ENCODE measurements at places on chromosomes 11 and 22.

DNA sequence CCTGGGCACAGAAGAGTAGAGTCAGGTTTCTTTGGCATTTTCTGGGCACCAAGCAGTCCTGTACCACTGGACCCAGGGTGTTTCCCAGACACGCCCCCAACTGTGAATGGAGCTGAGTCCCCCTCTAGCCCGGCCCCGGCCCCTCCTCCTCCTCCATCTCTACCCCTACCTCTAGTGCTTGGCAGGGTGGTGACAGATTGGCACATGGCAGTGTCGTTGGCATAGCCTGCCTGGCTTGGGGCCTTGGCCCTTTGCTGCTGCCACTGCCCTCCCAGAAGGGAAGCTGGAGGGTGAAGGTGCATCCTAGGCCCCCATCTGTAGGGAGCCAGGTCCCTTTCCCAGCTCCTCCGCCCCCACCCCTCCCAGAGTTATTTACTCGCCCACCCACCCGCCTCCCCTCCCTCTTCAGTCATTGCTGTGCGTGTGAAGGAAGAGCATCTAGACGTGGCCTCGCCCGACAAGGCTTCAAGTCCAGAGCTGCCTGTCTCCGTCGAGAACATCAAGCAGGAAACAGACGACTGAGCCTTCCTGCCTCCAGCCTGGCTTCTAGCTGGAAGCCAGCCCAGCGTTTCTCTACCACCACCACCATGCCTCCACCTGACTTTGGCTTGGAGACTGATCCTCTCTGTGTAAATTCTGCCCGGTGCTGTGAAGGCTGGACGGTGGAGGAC lies 10.9 kb downstream of the CHADL start:
- DNase-seq, result no peak

- no peak for DNase-seq
These were observed 415.7 kb downstream of the TENM4 start for GRCh38 chr11:79025097-79025496.

DNA sequence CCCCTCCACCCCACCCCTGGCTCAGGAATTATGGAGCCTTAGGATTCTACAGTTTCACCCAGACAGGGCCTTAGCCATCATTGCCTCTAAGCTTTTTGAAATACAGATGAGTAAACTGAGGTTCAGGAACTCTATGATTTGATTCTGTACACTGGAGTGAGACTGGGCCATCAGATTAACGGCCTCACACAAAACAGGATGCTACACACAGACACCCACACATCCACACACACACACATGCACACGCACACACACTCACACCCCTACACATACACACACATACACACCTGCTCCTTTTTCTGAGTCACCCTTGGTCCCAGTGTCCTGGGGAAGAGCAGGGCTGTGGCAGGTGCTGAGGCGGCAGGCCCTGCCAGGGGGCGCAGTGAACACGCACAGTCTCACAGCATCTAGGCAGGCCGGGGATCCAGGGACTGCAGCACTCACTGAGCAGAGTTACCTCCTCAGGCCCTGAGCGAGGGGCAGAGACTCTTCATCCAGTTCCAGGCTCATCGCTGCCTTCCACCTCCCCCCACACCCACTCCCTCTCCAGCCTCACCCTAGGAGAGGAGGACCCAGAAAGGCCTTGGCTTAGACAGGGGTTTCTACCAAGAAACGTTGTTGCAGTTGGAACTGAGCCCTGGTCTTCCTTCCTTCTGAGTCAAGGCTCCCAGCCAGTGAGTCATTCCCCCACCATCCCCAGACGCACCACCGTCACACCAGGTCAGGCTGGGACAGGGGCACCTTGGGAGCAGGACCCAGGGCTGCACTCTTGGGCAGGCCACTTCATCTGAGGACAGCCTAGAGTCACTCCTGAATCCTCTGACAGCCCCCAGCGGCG lies 89.8 kb upstream of the PARVA start:
- no peak for DNase-seq

DNA sequence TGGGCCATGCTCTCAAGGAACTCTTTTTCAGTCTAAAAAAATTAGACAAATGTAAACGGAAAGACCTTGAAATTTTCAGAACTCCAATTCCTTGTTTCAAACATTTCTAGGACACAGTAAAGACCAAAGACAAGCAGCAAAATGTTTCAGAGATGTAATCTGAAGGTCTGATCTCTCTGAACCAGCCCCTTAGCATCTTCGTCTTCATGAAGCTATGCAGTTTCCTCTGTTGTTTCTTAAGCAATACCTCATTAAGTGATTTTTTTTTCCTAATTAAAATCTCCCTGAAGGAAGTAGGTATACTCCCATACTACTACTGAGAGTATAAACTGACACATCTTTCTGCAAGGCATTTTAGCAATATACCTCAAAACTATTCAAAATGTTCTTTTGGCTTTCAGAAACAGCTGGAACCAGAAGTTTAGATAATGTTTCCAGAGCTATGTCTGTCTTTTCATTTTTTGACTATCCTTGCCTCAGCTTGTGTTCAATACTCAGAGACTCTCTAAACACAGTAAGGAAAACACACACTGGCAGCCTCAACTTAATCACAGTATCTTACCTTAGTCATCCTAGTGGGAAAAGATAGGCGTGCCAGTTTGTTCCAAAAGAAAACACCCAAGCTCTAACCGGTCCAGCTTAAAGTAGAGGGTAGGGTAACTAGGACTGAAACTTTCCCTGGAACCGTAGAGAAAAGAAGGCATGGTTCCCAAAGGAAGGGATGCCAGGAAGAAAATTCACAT lies 25.1 kb downstream of the SBF2 start:
- DNase-seq, result no peak

GRCh38 chr11:126317756-126318573 lies 14.1 kb downstream of the DCPS start:
- no peak for DNase-seq

GRCh38 chr11:32400196-32400595 lies 35.1 kb downstream of the WT1 start:
- no peak for DNase-seq

- DNase-seq, result no peak
These were observed 53.6 kb downstream of the TRMU start for GRCh38 chr22:46389081-46389480.

DNA sequence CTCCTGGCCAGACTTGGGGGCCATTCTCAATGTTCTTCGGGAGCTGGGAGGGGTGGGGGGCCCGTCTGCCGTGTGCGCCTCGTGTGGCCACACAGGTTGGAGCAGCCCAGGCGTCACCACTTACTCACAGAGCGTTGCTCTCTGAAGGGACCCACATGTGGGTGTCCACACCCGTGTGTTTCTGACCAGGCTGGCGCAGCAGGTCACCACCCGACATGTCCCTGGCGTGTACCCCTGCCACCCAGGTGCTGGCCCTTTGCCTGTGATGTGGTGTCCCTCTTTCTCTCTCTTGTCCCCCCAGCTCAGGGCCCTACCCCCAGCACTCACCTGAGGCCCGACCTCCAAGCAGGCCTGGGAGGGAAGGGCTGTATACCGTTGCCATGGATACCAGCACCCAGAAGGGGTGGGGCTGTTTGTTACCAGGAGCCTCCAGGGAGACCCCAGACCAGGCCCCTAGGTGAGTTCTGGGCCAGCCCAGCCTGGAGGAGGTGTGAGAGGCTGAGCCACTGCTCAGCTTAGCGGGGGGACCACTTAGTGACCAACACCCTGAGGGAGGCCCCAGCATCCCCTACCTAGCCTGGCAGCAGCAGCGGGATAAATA lies 1.4 kb downstream of the LMNTD2 start:
- no peak for DNase-seq

DNA sequence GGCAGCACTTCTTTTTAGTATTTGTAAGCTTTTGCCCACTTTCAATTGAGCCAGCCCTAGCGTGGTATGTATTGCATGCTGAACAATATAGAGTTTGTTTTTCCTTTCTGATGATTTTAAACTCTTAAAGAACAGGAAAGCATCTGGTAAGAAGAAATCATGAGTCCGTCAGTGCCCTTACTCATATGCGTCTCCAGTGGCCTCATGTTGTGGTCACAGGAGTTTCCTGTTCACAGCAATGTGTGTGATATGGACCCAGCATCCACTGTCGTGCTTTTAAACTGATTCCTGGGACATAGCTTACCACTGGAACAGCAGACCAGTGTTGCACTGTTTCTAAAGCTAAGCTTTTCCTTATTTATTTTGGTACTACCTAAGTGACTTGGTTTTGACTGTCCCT lies 40.1 kb downstream of the BID start:
- DNase-seq, result no peak

- no peak for DNase-seq
These were observed 47.9 kb downstream of the CHRDL2 start for GRCh38 chr11:74683279-74683871.

- DNase-seq, result no peak
These were observed at the start of gene TMEM151A for GRCh38 chr11:66291706-66292542. Gene TMEM151A (plus strand): TSS chr11:66291894. CDS start chr11:66292014, 120 bp downstream.

- DNase-seq, result no peak
These were observed 90.2 kb upstream of the CARD18 start for GRCh38 chr11:105229761-105230160.

- no peak for DNase-seq
These were observed 14.1 kb upstream of the TSKU start for GRCh38 chr11:76768909-76769560.

GRCh38 chr11:73243093-73243485 lies 25.0 kb downstream of the P2RY2 start:
- no peak for DNase-seq

GRCh38 chr11:120062561-120062930 lies 75.4 kb downstream of the TRIM29 start:
- DNase-seq, result no peak

DNA sequence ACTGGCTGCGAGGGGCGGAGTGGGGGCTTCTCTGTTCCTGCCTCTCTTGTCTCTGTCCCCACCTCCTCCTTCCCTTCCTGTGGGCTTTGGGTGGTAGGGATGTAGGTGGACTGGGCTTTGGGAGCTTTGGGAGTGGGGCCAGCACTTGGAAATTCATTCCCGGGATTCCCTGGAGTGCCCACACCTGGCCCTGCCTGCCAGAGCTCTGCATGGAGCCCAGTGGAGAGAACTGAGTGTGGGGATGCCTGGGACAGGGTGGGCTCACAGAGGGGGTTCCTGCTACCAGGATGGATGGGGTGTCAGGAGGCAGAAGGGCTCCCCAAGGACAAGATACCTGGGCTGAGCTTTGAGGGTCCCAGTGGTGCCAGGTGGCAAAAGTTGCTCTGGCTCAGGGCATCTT lies 22.3 kb downstream of the CSF2RB start:
- DNase-seq, result no peak

DNA sequence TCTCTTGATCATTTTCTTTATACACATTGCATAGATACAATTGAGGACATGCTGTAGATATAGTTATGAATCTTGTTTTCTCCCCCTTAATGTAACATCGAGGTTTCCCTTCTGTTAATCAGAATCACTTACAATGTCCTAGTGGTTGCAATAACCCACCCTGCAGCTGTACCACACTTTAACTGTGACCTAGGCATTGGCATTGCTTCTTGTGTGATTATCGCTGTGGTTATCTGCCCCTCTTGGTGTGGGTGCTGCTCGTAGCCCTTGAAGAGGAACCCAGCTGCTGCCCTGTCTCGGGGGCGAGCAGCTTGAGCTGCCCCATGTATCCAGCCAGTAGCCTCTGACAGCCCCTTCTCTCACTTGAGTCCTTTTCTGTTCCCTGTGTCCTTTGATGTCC lies 1.5 kb downstream of the DGAT2 start:
- DNase-seq, result no peak

DNA sequence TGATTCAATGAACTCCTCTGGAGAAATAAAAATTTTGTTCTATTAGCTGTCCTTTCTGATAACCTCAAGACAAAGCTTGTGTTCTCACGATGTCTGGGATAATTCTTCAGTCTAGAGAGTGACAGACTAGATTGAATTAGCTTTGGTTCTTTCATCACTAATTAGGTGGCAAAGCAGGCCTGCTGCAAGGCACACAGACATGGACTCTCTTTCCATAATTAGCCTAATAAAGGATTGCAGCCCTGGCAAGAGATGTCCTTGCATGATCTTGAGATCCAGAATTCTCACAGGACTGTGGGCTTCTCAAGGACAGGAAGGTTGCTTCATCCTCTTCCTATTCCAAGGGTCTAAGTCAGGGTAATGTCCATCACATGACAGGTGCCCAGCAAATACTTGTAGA lies 245.6 kb upstream of the ZC3H12C start:
- no peak for DNase-seq

GRCh38 chr11:66922551-66922950 lies 35.6 kb downstream of the PC start:
- no peak for DNase-seq

- no peak for DNase-seq
These were observed 2.5 kb upstream of the RCOR2 start for GRCh38 chr11:63919267-63920125.

DNA sequence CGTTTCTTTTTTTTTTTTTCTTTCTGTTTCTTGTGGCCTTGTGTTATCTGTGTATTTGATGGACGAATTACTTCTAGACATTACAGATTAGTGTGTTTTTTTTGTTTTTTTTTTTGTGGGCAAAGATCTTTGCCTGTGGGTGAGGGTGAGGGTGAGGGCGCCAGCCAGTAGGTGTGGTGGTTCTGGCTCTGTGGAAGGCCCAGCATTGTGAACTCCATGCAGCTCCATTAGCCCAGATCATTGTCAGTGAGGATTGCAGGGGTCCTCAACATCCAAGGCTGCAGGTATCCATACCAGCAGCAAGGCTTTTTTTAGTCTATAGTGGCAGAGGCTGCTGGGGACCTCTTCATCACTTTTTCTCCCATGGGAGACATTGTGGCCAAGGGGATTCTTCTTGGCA lies 13.7 kb downstream of the BIRC2 start:
- DNase-seq, result no peak

DNA sequence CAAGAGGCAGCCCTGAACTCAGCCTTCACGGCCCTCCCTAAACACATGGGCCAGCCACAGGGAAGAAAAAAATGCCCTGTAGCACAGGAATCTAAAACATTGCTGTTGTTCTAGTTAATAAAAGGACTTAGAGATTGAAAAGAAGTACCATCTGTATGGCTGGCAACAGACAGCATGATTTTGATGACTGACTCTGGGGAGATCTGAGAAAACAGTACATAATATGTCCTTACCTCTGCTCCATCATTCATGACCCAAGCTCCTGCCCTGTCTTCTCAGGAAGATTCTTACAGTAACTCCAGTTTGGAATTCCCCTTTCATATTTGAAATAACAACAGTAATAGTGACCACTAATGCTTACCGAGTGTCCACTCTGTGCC lies 244.2 kb downstream of the ETS1 start:
- no peak for DNase-seq

DNA sequence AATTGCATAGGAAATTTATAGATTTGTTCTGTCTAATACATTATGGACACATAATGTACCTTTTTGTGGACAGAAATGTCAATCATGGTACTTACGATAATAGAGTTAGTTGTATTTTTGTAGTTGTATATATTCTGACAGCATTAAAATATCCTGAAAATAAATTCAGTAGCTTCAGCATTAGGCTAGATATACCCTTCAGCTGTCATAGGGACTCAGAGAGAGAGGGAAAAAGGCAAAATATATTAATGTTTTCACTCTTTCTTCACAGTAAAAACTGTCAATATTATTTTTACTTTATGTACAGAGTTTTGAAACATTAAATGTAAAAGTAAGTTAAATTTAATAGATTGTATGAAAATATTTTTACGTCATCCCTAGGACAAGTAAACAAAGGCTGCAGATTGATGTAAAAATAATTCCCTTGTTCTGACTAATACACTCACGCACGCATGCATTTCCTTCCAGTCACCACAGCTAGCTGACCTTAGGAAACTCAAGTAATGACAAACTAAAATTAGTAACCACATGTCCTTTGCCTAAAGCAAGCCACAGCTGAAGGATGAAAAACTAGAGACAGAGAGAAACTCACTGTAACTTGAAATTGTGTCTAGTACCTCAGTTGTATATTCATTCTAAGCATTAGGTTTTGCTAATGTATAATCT lies 104.7 kb upstream of the CARD18 start:
- no peak for DNase-seq

Measured in NCI-H2029 (cell line).